Stimulated activated CD8-positive, alpha-beta memory T cell treated with anti-CD3 and anti-CD28 coated beads, Interleukin-4, amount 100 ng/mL, for 1 hour (primary cell): ENCODE measurements at places on chromosomes 3 and 15.

GRCh38 chr15:51842852-51843737 lies 13.6 kb downstream of the TMOD3 start:
- no peak for DNase-seq

GRCh38 chr3:160448845-160449635 lies 546 bp downstream of the TRIM59 start:
- no peak for DNase-seq

GRCh38 chr3:137010137-137010536 lies 52.4 kb downstream of the IL20RB start:
- DNase-seq, result no peak

DNA sequence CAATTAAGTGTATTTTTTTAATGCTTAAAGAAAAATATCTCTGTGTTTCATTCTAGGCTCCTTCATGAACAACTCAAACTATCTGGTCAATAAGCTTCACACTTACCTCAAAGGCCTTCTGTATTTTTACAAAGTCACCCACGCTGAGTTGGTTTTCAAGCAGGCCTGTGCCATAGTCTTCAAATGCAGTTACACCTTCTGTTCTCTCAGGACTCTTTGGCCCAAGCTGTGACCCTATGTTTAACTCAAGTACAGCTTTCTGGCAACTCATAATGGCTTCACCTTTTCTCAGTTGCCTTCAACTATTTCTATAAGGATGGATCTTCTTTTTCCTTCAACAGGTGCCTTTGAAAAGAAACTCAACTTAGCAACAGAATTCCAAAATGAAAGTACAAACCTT lies 587 bp downstream of the WDR49 start:
- no peak for DNase-seq
